Lung microvascular endothelial cell (primary cell): ENCODE measurements at places on chromosomes 4 and X.

DNA sequence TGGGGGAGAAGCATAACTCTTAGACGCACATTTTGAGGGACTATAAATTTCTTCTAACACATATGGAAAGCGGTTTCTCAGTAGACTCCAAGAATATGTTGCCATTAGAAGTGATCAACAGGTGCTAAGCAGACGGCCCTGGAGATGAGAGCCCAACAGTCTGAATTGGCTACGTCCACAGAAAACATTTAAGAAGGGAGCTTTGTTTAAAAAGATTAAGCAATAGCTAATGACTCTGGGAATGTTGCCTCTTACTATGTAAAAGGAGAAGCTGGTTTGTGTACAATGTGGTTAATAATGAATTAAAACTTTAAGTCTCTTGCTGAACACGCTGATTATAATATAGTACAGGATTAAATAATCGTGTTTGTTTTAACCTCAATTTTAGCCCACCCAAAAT lies 399.5 kb downstream of the SMARCA1 start:
- DNase-seq, result no peak

GRCh38 chrX:38805432-38806389 lies 4.5 kb downstream of the MID1IP1 start:
- DNase-seq, result peak; percentile 69

- DNase-seq, result no peak
Observed at GRCh38 chrX:12425496-12425895, 287.2 kb downstream of the FRMPD4 start.

GRCh38 chr4:118872181-118872580 lies 16.5 kb upstream of the SYNPO2 start:
- DNase-seq, result no peak

- DNase-seq, result peak; percentile 8
Observed at GRCh38 chrX:102712216-102712966, at the start of gene GPRASP2. Gene GPRASP2 (plus strand): TSS chrX:102712448. CDS start chrX:102714870, 2,422 bp downstream.

DNA sequence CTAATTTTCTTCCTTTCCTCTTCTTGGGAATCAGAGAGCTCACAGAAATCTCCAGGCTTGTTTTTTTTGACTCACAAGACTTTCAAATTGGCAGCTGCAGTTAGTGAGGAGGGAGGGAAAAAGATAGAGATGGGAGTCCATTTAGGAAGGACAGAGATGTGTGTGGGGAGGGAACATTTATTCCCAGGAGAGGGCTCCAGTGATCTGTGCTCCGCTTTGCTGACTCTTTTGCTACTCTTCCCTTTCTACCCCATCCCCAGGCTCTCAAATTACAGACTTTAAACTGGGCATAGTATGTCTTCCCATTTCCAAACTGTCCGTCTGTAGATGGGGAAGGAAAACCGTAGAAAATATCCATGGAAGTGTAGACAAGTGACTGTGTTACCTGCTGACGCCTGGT lies 39.1 kb upstream of the UCP1 start:
- DNase-seq, result no peak

- DNase-seq, result no peak
Observed at GRCh38 chrX:40340116-40340515, 240.7 kb upstream of the ATP6AP2 start.

DNA sequence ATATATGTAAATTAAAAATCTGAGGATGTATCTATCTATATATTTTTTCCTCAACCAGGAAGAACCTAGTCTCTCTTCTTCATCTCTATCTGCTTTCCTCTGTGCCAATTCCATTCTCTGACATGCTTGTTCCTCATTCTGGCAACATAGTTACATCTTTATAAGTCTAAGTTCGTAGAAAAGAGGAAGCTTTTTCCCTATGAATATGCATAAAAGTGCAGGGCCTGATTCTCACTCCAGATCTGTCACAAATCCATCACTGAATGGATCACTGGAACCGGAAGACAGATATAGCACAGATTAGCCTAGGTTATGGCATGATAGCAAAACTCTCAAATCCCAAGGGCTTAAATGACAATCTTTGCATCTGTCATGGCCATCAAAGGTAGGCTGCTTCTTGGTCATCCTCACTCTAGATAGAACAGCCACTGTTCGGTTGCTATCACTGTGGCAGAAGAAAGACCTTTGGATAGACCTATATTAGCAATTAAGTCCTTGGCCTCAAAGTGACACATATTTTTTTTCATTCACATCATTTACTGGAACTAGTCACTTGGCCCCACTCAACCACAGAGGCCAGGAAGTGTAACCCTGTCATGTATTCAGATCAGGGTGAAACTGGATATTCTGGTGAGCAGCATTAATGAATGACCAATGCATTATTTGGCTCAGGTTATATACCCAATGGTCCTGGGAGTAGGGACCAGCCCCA lies 22.2 kb downstream of the DTHD1 start:
- DNase-seq, result no peak

GRCh38 chr4:8393593-8394038 lies 46.9 kb downstream of the ACOX3 start:
- peak; percentile 92 for DNase-seq

DNA sequence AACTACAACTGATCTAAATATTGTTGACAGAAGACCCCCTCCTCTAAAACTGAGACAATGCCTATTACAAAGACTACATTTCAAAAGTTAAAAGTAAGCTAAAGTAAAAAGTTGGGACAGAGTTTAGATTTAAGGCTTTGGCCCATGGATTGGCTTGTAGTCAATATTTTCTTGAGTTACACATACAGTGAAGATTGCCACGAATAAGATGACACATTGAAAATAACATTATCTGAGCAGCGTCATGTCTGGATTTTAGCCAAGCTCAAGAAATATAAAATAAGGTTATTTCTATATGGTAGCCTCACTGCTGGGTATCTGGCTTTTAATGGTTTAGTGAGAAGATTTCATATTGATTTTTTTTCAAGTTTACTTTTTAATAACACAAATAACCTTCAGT lies 266.2 kb upstream of the LDB2 start:
- DNase-seq, result no peak

GRCh38 chr4:68372588-68372987 lies 22.7 kb upstream of the YTHDC1 start:
- no peak for DNase-seq

DNA sequence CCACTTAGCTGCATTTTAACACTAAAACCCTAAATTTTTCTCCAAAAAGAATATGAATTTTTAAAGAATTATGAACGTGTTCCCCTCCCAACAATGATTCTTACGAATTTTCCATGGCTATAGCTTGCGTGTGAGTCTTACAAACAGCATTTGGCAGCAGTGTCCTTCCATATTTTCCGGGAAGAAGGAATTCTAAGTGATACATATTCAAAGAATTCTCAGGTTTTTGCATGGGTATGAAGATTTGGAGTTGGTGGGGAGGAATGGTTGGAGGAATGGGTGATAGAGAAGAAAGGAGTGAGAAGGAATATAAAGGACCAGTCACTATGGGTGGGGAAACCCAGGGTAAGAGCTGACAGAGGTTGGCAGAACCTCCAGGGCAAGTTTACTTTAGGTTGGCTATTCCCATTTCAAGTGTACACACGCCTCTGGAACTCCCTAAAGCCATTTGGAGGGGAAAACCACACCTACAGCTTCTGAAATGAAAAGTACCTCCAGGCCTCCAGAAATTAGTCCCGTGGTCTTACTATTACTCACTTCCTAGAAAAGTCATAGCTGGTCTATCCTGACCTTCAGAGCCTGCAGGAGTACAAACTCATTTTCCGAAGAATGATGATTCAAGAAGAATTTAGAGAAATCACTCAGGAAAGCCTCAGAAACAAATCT lies 420.8 kb upstream of the DIPK2B start:
- DNase-seq, result no peak

DNA sequence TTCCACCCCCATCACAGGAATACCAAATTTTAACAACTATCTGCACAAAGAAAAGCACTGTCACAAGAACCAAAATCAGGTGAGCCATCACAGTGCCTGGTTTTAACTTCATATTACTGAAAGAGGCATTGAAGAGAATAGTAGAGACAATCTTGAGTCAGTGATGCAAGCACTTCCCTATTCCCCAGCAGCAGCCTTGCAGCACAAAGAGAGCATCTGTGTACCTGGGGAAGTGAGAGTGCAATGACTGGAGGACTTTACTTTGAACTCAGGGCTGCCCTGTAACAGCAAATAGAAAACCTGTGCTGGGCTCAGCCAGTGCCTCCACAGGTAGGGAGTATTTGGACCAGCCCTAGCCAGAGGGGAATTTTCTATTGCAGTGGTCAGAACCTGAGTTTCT lies 361.8 kb downstream of the TEX13C start:
- DNase-seq, result no peak

DNA sequence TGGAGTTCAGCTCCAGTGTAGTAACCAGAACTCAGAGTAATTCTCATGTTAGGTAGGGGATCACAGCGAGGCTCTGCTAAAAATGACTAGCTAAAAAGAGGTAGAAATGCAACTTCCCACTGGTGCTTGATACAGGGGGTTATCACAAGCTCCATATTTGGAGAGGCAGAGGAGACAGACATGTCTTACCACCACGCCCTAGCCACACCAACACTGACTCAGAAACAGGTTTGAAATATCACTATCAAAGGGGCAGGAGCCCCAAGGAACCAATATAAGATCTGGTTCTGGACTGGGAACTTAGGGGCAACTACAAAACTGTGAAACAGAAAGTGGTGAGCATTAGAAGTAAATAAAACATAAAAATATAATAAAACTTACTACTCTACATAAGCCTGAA lies 62.9 kb downstream of the IQCM start:
- no peak for DNase-seq

DNA sequence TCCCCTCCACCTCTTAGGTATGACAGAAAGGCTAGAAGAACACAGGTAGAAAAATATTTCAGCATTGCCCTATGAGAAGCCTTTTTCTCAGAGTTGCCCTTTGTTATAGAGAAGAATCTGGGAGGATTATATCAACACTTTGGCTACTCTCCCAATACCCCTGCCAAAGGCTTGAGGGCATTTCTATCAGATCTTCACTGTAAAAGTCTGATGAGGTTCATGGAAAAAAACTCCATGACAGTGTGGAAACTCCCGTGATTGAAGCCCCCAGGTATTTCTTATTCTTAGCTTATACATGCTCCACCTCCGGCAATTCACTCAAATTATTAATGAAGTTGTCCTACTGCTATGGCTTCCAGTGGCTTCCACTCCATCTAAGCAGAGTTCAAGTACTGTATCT lies 753.6 kb downstream of the CENPC start:
- no peak for DNase-seq

GRCh38 chrX:78831523-78831922 lies 84.0 kb downstream of the LPAR4 start:
- DNase-seq, result no peak

DNA sequence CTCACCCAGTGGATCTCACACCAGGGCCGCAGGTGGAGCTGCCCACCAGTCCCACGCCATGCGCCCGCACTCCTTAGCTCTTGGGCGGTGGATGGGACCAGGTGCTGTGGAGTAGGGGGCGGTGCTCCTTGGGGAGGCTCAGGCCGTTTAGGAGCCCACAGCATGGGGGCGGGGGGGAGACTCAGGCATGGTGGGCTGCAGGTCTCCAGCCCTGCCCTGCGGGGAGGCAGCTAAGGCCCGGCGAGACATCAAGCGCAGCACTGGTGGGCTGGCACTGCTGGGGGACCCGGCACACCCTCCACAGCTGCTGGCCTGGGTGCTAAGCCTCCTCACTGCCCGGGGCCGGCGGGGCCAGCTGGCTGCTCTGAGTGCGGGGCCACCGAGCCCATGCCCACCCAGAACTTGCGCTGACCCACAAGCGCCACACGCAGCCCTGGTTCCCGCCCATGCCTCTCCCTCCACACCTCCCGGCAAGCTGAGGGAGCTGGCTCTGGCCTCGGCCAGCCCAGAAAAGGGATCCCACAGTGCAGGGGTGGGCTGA lies 312.9 kb upstream of the GIMD1 start:
- no peak for DNase-seq

DNA sequence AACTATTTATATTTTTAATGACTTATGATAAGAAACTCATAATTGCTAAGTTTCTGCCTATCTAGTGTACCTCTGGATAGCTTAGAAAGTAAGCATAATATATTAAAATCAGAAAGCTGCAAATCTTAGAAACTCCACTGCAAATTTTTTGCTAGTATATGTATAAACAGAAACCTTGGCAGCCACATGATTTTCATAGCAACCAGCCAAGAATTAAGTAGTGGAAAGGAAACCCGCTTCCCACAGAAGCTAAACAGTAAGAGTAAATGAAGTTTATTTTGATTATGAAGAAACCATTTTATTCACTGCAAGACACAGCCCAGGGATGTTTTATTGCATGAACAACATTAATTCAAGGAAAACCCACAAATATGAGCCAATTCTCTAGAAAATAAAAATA lies 872.5 kb upstream of the ADGRL3 start:
- no peak for DNase-seq

- no peak for DNase-seq
Observed at GRCh38 chrX:135009057-135009610, 13.2 kb downstream of the RTL8B start.

GRCh38 chrX:132001127-132001526 lies 22.0 kb upstream of the STK26 start:
- no peak for DNase-seq

- no peak for DNase-seq
Observed at GRCh38 chr4:81165861-81166430, 49.1 kb downstream of the PRKG2 start.

- DNase-seq, result no peak
Observed at GRCh38 chrX:45750639-45751038, 550.0 kb upstream of the DIPK2B start.

DNA sequence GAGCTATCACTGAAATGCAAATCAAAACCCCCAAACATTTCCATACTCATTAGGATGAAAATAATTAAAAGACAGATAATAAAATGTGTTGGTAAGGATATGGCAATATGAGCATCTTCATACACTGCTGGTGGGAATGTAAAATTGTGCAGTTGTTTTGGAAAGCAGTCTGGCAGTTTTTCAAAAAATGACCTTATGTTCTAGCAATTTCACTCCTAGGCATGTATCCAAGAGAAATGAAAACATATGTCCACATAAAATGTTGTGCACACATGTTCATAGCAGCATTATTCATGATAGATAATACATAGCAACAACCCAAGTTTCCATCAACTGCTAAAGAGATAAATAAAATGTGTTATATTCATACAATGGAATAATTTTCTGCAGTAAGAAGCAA lies 14.8 kb upstream of the GPRASP2 start:
- DNase-seq, result peak; percentile 4

DNA sequence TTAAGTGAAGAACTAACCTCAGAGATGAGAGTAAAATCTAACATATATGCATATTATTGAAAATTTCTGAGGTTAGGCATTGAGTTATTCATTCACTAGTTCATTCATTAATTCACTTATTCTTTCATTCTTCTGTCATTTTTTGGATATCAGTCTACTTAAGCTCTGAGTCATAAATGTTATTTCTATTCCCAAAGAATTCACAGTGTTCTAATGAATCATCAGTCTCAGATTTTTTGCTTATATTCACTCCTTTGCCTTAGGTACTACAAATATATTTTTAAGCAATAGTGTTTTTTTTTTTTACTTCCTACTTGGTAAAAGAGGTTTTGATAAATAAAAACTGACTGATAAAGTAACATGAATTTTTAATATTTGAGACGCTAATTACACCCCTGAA lies 95.2 kb upstream of the DKK2 start:
- peak; percentile 47 for DNase-seq
